ENCODE measurements at places on chromosomes 3 and 15.

- H3K36me3 ChIP-seq, result peaks cover 21% of the 10 kb centered on the region
- H3K27me3 ChIP-seq, result peaks cover 21% of the 10 kb centered on the region
- no peak for DNase-seq
- peaks cover 10% of the 10 kb centered on the region for H3K4me1 ChIP-seq
- no peak overlapping the region for H3K27ac ChIP-seq
Measured at GRCh38 chr15:72197041-72197459, 537 bp downstream of the GRAMD2A start.

GRCh38 chr3:12962292-12962691, 110.9 kb downstream of the IQSEC1 start:
- no peak for DNase-seq
- H3K27ac ChIP-seq, result no peak overlapping the region
- H3K27me3 ChIP-seq, result peaks cover 3% of the 10 kb centered on the region
- H3K4me3 ChIP-seq, result peak overlapping the region; percentile 38
- peaks cover 46% of the 10 kb centered on the region for H3K4me1 ChIP-seq
- peaks cover 10% of the 10 kb centered on the region for H3K36me3 ChIP-seq

- peaks cover 9% of the 10 kb centered on the region for H3K27me3 ChIP-seq
- H3K4me1 ChIP-seq, result peaks cover 24% of the 10 kb centered on the region
- no peak overlapping the region for H3K4me3 ChIP-seq
- no peaks in the 10 kb centered on the region for H3K36me3 ChIP-seq
Measured at GRCh38 chr15:101393172-101393571, 96.3 kb downstream of the PCSK6 start.

- no peak overlapping the region for H3K27ac ChIP-seq
- peaks cover 28% of the 10 kb centered on the region for H3K4me1 ChIP-seq
- no peak for DNase-seq
- H3K4me3 ChIP-seq, result no peak overlapping the region
- no peaks in the 10 kb centered on the region for H3K27me3 ChIP-seq
Measured at GRCh38 chr3:143850877-143851276, 2.6 kb upstream of the SLC9A9 start.

DNA sequence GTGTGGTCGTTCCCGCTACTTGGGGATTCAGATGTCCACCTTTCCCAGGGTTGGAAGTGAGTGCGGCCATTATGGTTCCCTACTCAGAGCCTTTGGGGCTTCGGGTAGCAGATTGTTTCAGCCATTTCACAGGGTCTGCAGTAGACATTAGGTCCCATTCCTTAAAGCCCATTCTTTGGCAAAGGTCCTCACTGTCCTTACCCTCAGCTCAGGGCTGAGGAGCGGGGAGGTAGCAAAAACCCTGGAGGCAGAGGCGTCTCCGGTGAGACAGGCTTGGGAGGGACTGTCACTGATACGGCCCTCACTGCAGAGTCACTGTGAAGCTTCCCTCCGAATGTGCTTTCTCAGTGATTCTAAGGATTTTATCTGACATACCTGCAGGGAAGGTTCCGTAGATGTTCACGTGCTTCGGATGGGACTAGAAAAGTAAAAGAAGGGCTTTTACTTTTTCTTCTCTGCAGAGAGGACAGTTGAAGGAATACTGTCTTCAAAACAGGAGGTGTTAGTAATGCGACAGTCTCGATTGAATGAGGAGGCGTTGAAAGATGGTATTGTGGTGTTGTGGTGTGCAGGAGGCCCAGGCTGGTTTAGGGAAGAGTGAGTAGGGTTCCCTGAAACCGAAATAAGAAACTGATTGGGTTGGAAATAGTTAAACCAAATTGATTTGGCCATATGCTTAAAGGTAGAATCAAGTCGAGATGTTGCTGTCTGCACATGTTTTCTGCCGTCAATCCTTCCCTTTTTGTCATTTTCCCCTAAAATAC, 630 bp downstream of the ATP6V1A start:
- H3K36me3 ChIP-seq, result peaks cover 7% of the 10 kb centered on the region
- H3K27ac ChIP-seq, result peak overlapping the region; percentile 99
- no peak for DNase-seq
- no peaks in the 10 kb centered on the region for H3K27me3 ChIP-seq

- no peaks in the 10 kb centered on the region for H3K36me3 ChIP-seq
- H3K4me1 ChIP-seq, result no peaks in the 10 kb centered on the region
- no peak for DNase-seq
- no peak overlapping the region for H3K4me3 ChIP-seq
- peaks cover 18% of the 10 kb centered on the region for H3K27me3 ChIP-seq
Measured at GRCh38 chr15:40286061-40286532, 3.2 kb upstream of the ANKRD63 start.

DNA sequence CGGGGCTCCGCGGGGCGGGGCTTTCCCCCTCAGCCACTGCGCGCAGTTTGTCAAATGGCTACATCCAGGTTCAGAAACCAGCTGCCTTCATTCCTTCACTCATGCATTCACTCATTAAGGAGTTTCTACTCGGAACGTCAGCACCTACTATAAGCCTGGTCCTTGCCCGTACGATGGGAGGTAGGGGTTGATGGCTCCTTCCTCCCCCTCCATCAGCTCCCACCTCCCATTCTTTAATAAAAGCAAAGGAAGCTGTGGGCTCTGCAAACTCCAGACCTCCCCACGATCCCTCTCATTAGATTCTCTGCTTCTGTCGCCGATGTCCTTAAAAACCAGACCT, 267 bp upstream of the CFAP92 start:
- H3K4me3 ChIP-seq, result peak overlapping the region; percentile 64
- peak overlapping the region; percentile 10 for H3K27ac ChIP-seq
- peaks cover 8% of the 10 kb centered on the region for H3K27me3 ChIP-seq

DNA sequence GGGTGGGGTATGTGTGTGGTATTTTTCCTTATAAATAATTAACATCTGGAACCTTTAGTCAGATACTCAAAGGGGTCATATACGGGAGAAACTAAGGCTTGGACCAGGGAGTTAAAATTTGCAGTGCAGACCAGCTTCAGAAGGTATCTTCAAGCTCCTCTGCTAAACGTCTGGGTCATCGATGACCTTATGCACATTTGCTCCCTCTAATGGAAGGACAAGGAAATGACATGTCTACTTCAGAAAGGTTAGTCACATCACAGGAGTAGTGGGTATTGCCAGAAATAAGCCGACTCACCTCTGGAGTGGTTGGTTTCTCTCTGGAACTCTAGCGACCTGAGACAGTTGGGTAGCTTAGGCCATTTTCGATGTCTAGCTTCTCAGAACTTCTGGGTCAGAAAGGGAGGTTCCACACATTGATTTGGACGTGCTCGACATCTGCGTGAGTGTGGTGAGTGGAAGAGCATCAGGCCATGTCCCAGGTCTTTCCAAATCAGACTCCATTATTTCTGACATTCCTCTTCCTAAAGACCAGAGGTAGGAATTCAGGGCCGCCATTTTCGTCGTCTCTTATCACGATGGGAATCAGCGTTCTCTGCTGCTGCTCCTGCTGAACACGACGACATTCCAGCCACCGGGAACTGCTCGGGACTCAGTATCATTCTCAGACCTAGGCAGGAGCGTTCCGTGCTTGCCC, 31.8 kb upstream of the RASA2 start:
- H3K36me3 ChIP-seq, result no peaks in the 10 kb centered on the region
- peaks cover 2% of the 10 kb centered on the region for H3K27me3 ChIP-seq
- H3K4me1 ChIP-seq, result peaks cover 14% of the 10 kb centered on the region

- no peaks in the 10 kb centered on the region for H3K27me3 ChIP-seq
- peaks cover 4% of the 10 kb centered on the region for H3K36me3 ChIP-seq
- no peak overlapping the region for H3K27ac ChIP-seq
- no peak overlapping the region for H3K4me3 ChIP-seq
- no peak for DNase-seq
Measured at GRCh38 chr15:36722555-36722954, 143.1 kb downstream of the CDIN1 start.

DNA sequence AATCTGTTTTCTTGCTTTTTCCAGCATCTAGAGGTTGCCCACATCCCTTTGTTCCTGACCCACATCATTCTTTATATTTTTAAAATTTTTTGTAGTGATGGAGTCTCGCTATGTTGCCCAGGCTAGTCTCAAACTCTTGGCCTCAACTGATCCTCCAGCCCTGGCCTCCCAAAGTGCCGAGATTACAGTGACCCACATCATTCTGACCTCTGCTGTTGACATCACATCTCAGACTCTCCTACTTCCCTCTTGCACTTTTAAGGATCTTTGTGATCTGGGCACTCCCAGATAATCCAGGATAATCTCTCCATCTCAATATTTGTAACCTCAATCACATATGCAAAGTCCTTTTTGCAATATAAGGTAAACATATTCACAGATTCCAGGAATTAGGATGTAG, 266.6 kb downstream of the MEX3B start:
- no peaks in the 10 kb centered on the region for H3K4me1 ChIP-seq
- no peak overlapping the region for H3K27ac ChIP-seq
- H3K36me3 ChIP-seq, result no peaks in the 10 kb centered on the region
- peaks cover 3% of the 10 kb centered on the region for H3K27me3 ChIP-seq

DNA sequence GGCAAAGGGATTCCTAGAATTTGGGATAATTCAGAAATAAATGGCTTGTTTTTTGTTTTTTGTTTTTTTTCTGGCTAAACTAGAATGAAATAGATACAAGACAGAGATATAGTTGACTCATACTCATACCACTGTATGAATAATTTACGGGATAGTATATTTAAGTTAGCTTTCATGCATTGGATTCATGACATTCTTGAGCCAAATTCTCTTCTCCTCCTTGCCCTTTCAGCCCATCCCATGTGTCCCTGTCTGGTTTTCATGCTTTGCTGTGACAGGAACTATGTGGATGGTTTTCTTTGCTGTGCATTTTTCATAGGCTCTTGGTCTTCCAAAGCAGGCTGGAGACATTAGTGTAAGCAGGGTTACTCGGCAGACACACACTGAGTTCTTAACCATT, 66.6 kb upstream of the UMPS start:
- peaks cover 9% of the 10 kb centered on the region for H3K27me3 ChIP-seq
- H3K36me3 ChIP-seq, result peaks cover 22% of the 10 kb centered on the region
- no peak overlapping the region for H3K27ac ChIP-seq
- DNase-seq, result no peak
- H3K4me3 ChIP-seq, result no peak overlapping the region

DNA sequence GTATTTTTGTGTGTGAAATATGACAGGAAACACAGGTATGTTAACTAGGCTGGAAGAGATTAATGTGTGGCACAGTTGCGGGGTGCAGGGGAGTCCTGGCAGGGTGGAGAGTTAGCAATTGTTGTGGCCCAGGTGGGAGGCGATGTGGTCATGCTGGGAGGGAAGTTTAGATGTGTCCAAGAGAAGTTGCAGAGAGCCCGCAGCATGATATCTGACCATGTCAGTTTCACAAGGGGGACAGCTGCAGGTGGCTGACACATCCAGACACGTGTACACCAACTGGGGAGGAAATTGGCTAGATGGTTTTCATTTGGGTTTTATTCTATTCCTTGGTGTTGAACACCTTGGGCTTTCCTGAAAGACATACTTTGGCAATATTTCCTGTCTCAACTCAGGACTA, 172.8 kb upstream of the RGMA start:
- H3K27ac ChIP-seq, result peak overlapping the region; percentile 27
- H3K4me3 ChIP-seq, result no peak overlapping the region
- no peaks in the 10 kb centered on the region for H3K36me3 ChIP-seq
- peaks cover 2% of the 10 kb centered on the region for H3K4me1 ChIP-seq

DNA sequence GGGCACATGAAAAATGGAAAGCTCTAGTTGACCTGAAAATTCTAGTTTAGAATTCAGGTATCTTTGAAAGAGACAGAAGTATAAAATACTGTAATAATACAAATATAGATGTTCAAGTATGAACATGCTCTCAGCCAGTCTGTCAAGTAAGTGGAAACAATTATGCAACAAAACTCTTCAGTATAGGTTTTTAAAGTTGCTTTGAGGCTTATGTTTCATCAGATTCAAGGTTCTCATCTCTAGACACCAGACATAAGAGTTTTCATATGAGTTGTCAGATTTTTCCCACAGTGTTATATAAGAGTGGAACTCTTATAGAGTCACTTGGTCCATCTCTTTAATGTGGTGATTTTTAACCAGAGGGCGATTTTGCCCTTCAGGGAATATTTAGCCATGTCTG, 22.0 kb downstream of the CMSS1 start:
- peaks cover 9% of the 10 kb centered on the region for H3K4me1 ChIP-seq
- H3K27me3 ChIP-seq, result no peaks in the 10 kb centered on the region
- no peaks in the 10 kb centered on the region for H3K36me3 ChIP-seq
- H3K4me3 ChIP-seq, result no peak overlapping the region
- no peak for DNase-seq
- no peak overlapping the region for H3K27ac ChIP-seq

GRCh38 chr3:38247366-38248035, 18.1 kb upstream of the SLC22A13 start:
- peaks cover 7% of the 10 kb centered on the region for H3K4me1 ChIP-seq
- DNase-seq, result no peak
- no peaks in the 10 kb centered on the region for H3K27me3 ChIP-seq
- no peak overlapping the region for H3K27ac ChIP-seq

GRCh38 chr3:32934150-32934742, 17.2 kb upstream of the CCR4 start:
- no peaks in the 10 kb centered on the region for H3K36me3 ChIP-seq
- H3K27ac ChIP-seq, result no peak overlapping the region
- H3K4me3 ChIP-seq, result no peak overlapping the region
- no peak for DNase-seq
- peaks cover 6% of the 10 kb centered on the region for H3K27me3 ChIP-seq

- no peak overlapping the region for H3K4me3 ChIP-seq
- DNase-seq, result no peak
- H3K27me3 ChIP-seq, result peaks cover 30% of the 10 kb centered on the region
- no peak overlapping the region for H3K27ac ChIP-seq
- no peaks in the 10 kb centered on the region for H3K4me1 ChIP-seq
Measured at GRCh38 chr3:141039589-141039988, 11.6 kb upstream of the SPSB4 start.

DNA sequence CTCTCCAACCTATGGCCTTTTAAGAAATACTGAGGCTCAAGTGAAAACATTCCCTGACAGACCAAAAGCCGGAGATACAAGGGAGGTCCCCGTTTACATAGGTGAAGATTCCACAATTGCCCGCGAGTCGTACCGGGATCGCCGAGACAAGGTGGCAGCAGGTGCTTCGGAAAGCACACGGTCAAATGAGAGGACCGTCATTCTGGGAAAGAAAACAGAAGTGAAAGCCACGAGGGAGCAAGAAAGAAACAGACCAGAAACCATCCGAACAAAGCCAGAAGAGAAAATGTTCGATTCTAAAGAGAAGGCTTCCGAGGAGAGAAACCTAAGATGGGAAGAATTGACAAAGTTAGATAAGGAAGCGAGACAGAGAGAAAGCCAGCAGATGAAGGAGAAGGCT, 24.8 kb downstream of the SYNM start:
- no peaks in the 10 kb centered on the region for H3K4me1 ChIP-seq
- DNase-seq, result no peak
- H3K4me3 ChIP-seq, result no peak overlapping the region
- no peaks in the 10 kb centered on the region for H3K36me3 ChIP-seq
- H3K27me3 ChIP-seq, result peaks cover 5% of the 10 kb centered on the region

GRCh38 chr3:118755253-118755801, 279.3 kb downstream of the IGSF11 start:
- no peaks in the 10 kb centered on the region for H3K4me1 ChIP-seq
- H3K36me3 ChIP-seq, result no peaks in the 10 kb centered on the region
- H3K27ac ChIP-seq, result no peak overlapping the region
- no peak for DNase-seq

DNA sequence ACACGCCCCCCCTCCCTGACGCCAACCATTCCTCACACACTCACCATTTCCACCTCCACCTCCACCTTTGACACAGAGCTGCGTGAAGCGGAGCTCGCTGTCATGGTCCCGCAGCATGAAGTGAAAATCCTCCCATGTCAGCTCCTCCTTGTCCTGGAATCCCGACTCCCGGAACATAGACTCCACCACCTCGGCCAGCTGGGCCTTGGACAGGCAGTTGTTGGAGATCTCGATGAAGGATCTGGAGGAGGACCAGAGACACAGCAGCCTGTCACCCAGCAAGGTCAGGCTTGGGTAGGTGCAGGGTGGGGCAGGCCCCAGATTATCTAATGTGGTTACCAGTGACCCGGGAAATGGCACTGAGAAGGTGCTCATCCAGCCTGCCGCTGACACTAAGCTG, 12.2 kb downstream of the DUOX2 start:
- peaks cover 5% of the 10 kb centered on the region for H3K27me3 ChIP-seq
- H3K4me3 ChIP-seq, result no peak overlapping the region
- no peaks in the 10 kb centered on the region for H3K4me1 ChIP-seq
- no peak for DNase-seq

All from activated naive CD8-positive, alpha-beta T cell treated with anti-CD3 and anti-CD28 coated beads, Interleukin-2, amount 10 ng/mL, durations not matched to agents 7 days and 5 days (primary cell).